Progenitor cell of endocrine pancreas (in vitro differentiated cells): ENCODE measurements at places on chromosomes 1 and 21.

DNA sequence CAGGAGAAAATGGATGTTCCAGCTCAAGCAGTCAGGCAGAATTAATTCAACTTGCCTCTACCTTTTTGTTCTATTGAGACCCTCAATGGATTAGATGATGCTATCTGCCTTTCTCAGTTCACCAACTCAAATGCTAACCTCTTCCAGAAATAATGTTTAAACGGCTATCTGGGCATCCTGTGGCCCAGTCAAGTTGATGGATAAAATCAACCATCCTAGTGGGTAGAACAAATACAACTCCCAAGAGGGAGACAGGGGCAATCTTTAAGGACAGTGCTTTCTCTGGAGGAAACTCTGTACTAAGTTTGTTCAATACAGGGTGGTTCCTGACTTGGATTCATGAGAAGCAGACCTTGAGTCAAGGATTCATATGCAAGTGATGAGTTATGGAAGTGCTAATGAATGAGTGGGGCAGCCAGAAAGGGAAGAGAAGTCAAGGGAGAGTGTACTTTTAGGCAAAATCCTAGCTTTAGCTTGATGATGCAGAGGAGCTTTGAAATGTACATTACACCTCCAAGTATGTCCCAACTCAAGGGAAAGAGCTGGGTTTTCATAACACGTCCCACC lies 49.4 kb upstream of the COG2 start:
- no peak for DNase-seq

- DNase-seq: peak; percentile 79
Measured at GRCh38 chr1:89820422-89821321, at the start of gene LRRC8D. TSS of gene LRRC8D (plus strand) at chr1:89821032. CDS start at chr1:89933069, 112,037 bp downstream.

DNA sequence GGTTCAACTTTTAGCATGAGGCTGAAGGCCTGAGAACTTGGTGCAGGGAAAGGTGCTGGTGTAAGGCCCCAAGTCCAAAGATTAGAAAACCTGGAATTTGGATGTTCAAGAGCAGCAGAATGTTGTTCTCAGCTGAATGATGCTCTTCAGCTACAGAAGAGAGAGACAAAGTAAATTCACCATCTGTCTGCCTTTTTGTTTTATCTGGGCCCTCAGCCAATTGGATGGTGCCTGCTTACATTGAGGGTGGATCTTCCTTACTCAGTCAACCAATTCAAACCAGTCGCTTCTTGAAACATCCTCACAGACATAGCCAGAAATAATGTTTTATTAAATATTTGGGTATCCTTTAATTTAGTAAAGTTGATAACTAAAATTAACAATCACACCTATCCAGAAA lies 748.2 kb upstream of the ADAMTS5 start:
- DNase-seq: no peak

GRCh38 chr1:228347181-228347580 lies 59.5 kb downstream of the TRIM11 start:
- no peak for DNase-seq

- no peak for DNase-seq
Measured at GRCh38 chr1:224745394-224745793, 129.3 kb downstream of the CNIH3 start.

DNA sequence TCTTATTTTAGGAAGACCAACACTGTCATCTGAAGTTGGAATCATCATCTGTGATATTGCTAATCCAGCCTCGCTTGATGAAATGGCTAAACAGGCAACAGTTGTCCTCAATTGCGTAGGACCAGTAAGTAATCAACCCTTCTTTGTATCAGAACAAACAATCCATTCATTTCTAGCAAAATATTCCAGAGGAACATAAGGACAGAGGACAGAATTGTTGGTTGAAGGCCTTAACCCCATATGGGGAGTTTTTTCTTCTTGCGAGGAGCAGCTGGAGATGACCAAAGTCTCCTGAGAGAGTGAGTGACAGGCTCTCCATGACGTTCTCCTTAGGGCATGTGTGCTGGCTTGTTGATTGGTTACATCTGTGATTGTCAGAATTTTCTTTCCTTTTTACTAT lies 2.7 kb downstream of the SCCPDH start:
- no peak for DNase-seq

DNA sequence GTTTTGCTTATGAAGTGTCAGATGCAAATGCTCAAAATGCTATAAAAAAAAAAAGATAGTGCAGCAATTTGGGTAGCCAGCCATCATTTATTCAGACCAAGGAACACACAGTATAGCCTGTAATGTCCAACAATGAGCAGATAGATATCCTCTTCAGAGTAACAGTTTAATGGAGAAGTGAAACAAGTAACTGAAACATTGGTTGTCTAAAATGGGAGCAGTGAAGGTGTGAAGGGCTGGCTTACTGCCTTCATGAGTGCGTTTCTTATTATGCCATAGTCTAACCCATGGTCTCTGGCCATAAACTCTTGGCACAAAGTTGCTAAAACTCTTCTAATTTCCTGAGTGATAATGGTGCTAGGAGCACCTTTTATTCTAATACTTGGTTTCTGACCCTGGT lies 11.4 kb downstream of the RGS5 start:
- DNase-seq: no peak

- no peak for DNase-seq
Measured at GRCh38 chr1:150578272-150579109, 919 bp downstream of the MCL1 start.

- DNase-seq: no peak
Measured at GRCh38 chr1:222600281-222600680, 10.5 kb upstream of the TAF1A start.

- DNase-seq: no peak
Measured at GRCh38 chr1:203036135-203036534, 9.8 kb downstream of the PPFIA4 start.

GRCh38 chr1:56709995-56710394 lies 64.9 kb downstream of the PRKAA2 start:
- DNase-seq: no peak

GRCh38 chr1:158943059-158943458 lies 11.7 kb downstream of the PYHIN1 start:
- DNase-seq: no peak

GRCh38 chr1:54361342-54361741 lies 44.9 kb downstream of the SSBP3 start:
- DNase-seq: no peak

GRCh38 chr1:245807306-245807705 lies 652.5 kb downstream of the KIF26B start:
- DNase-seq: no peak

- DNase-seq: no peak
Measured at GRCh38 chr1:206695733-206696132, 11.0 kb downstream of the MAPKAPK2 start.

DNA sequence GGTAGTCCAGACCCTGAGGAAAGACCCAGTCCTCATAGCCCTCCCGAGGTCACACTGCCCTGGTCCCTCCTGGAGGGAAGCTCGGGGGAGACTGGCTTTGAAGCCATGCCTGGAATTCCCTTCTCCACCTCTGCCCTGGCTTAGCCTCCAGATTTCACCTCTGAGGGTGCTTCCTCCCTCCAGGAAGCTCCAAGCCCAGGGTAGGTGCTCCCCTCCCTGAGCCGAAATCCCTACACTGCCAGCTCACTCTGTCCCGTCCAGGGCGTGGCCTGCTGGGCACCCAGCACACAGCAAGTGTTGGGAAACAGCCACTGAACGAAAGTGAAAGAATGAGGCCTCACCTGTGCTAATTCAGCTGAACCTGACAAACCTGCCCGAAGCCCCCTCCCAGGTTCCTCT lies 6.0 kb upstream of the TNFRSF25 start:
- no peak for DNase-seq

GRCh38 chr1:25461849-25462248 lies 31.2 kb downstream of the MACO1 start:
- DNase-seq: no peak

- DNase-seq: no peak
Measured at GRCh38 chr1:186456729-186457255, 4.1 kb downstream of the PDC start.

DNA sequence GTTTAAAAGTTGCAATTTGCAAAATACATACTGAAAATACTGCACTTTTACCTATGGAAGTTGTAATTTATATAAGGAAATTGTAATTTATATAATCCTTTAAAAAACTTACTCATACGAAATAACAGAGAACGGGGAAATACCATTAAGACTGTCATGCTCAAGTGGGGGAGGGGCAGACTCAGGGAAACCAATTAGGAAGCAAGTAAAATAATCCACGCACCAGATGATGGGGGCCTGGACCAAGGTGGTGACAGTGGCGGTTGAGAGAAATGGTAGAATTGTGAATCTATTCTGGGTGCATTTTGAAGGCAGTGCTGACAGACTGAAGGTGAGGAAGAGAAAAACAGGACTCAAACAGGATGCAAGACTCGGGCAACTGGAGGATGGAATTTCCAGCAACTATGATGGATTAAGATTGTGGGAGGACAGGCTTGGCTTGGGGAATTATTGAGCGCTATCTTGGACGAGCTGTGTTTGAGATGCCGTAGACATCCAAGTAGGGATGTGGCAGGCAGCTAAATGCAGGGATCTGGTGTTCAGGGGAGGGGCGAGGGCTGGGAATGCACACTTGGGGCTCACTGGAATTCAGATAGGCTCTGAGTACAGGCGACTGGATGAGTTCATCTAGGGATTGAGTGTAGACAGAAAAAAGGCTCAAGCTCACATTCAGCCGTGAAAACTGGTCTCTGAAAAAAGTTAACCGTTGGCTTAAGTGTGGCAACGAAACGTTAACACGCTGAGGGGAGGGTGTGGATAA lies 977 bp downstream of the LCA5L start:
- DNase-seq: no peak

GRCh38 chr21:34922479-34922878 lies 126.6 kb downstream of the RUNX1 start:
- no peak for DNase-seq

DNA sequence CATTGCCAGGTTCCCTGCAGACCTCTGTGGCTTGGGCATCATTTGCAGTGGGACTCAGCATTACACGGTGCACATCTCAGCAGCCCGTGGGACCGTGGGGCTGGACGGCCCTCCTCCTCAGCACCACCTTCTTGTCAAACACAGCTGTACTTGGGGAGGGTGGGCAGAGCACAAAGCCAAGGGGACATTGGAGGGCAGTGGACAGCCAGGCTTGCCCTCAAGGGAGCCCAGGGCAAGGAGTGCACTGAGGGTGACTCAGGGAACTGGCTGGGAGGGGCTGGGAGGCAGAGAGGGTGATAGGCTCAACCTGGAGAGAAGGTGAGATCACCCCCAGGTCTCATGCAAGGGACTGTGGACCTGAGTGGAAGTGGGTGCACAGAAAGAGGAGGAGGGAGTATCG lies 3.4 kb downstream of the CAPN9 start:
- DNase-seq: no peak

DNA sequence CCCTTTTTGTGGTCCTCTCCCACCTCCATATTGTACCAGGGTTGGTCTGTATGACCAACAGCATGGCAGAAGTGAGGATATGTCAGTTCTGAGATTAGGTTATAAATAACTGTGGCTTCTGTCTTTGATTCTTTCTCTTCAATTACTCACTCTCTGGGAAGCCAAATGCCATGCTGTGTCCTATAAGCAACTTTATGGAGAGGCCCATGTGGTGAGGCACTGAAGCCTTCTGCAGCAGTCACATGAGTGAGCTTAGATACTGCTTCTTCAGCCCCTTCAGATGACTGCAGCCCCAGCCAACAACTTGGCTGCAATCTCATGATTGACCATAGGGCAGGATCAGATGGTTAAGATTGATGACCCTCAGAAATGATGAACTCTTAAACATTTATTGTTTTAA lies 34.0 kb upstream of the SAMD13 start:
- DNase-seq: no peak

- DNase-seq: no peak
Measured at GRCh38 chr1:48418742-48419141, 53.3 kb downstream of the SPATA6 start.

DNA sequence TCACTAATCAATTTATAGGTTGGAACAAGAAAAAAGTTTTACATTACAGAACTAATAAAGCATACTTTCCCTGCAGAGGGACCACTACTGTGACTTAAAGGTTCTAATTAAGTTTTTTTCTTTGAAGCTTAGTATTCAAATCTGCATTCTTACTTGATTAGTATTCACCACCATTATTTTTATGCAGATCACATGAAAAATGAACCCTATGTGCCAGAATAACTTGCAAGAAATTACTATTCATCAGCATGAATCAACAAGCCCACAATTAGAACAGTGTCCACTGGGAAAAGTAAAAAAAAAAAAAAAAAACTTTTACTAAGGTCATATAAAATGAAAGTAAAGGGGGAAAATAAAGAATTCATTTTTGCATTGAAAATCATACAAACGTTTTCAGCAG lies 90.8 kb downstream of the SMYD3 start:
- no peak for DNase-seq

- no peak for DNase-seq
Measured at GRCh38 chr1:104855550-104855949, 1105.9 kb downstream of the AMY1C start.

DNA sequence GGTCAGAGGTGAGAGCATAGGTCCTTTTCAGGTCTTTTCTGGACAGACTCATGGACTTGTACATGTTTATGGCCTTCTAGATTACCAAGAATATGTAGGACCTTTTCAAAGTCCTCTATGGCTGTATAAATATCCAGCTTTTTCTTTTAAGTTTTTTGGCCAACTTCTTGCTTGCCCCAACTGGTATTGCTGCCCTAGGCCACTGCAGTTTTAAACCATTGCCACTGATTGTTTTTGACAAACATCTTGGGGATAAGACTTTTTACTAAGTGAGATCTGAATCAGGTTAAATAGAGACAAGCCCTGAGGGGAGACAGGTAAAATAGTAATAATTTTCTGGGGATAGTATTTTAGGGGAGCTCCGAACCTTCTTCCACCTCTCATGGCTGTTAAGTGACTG lies 14.8 kb upstream of the DDR2 start:
- no peak for DNase-seq

DNA sequence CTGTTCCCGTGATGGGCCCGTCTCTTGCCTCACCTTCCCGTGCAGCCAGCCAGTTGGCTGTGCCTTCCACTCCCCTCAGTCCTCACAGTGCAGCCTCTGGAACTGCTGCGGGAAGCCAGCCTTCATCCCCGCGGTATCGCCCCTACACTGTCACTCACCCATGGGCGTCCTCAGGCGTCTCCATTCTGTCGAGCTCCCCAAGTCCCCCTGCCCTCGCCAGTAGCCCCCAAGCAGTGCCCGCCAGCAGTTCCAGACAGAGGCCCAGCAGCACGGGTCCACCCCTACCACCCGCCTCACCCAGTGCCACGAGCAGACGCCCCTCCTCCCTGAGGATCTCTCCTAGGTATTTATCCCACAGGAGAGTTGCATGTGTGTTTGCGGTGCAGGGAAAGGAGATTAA lies 73.5 kb downstream of the UBE4B start:
- no peak for DNase-seq

DNA sequence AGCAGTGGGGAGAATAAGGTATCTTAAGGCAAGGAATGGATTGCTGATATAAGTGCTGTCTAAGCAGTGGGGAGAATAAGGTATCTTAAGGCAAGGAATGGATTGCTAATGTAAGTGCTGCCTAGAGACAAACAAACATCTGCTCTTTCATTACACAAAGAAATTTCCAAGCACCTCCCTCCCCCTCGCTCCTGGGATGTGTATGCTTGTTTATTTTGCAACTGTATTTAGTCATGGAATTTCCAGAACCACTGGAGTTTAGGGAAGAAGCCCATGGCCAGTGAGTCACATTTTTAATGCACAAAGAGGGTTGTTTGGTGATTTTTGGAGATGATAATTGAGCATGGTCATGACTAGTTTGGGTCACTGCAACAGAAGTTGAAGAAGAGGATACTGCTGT lies 21.5 kb downstream of the PDPN start:
- no peak for DNase-seq

- DNase-seq: no peak
Measured at GRCh38 chr1:29438991-29439390, 202.7 kb downstream of the PTPRU start.

GRCh38 chr1:202005958-202006357 lies 4.4 kb upstream of the ELF3 start:
- DNase-seq: no peak
